ENCODE measurements at places on chromosomes 7 and 10.
A peak's percentile ranks its signal among the peaks of the same experiment; 100 is the strongest.

- DNase-seq, result no peak
Observed at GRCh38 chr10:71998119-71998839, 34.1 kb downstream of the CHST3 start.

- DNase-seq, result no peak
Observed at GRCh38 chr7:82700741-82701140, 257.2 kb upstream of the CACNA2D1 start.

- DNase-seq, result peak; percentile 55
Observed at GRCh38 chr7:127383123-127383835, 9.2 kb downstream of the ZNF800 start.

DNA sequence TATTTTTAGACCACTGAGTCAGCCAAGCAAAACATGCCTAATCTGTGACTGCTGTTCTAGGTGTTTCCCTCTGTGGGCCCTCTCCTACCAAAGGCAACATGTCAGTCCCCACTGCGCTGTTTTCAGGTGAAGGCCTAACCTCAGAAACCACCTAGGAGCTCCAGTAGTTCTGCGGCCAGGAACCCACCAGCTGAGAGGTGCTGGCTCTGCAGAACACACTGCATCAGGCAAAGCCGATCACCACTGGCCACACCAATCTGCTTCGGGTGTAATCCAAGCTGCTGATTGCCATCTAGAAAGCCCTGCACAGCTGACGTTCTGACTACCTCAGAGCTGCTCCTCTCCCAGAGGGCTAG, 14.9 kb downstream of the CAMK2G start:
- DNase-seq, result no peak

DNA sequence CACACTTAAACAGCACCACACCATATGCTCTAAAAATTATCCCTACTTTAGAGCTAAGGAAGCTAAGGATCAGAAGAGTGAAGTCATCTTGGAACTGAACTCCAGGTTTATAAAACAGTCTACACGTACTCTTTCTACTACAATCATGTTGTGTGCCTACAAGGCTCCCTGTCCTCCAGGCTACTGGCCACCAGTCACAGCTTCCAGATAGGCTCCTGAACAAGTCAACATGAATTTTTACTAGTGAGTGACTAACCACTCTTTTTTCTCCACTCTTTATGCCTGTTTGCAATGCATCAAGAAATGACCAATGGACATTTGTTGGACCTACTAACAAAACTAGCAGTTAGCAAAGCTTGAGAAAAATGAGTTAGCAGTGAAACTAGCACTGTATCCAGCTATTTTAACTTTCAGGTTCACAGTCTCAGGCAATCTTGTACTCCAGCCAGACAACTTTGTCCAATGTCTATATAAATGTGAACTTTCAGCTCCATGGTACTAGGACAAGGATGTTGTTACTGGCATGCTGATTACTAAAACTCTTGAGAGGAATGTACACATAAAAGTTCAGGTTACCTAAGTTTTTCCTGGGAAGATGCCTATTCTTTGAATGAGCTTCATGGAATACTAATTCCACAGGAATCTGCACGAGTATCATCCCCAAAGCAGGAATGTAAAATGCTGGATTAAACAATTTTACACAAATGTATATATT, 180.0 kb downstream of the BTAF1 start:
- no peak for DNase-seq

Data from inflammatory macrophage treated with lipopolysaccharide for 1 hour (primary cell).